Kidney epithelial cell (primary cell): ENCODE measurements at places on chromosomes 12 and 14. TPM values are rescaled to one million over a fixed set of nuclear protein-coding genes. Genes with fewer than 3 reads are reported as not detected.

DNA sequence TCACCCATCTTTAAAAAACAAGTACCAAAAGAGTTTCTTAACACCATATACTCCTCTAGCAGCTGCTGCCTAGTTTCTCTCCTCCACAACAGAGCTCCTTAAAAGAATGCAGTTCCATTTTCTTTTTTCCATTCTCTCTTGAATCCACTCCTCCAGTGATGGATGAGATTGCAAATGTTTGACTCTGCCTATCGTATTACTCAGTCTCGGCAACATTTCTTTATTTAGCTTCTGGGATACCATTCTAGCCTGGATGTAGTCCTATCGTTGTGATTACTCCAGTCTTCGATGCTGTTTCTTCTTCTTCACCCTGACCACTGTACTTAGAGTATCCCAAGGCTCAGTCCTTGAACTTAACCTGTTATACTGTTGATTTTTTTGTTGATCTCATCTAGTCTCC, 30.8 kb downstream of the CAND1 start:
- DNase-seq: no peak

- DNase-seq: no peak
Measured at GRCh38 chr14:53306267-53306721, 153.2 kb upstream of the DDHD1 start.

- DNase-seq: no peak
Measured at GRCh38 chr12:9221483-9221882, 13.3 kb upstream of the PZP start.

DNA sequence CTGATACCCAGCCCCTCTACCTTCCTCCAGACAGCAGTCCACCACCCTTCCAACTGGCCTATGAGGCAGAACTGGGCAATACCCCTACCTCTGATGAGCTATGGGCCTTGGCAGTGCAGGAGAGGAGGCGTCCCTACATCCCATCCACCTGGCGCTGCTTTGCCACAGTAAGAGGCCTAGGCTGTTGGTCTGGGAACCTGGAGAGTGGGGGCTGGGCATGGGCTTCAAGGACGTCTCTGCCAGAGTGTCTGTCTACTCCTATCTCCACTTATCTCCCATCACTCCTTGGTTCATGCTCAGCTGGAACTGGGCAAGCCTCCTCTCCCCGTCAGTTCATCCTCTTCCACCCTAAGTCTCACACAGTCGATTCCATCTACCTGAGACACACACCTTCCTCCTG, 6.5 kb downstream of the AMHR2 start:
- no peak for DNase-seq

- no peak for DNase-seq
Measured at GRCh38 chr14:78245238-78245637, 75.1 kb downstream of the NRXN3 start.

DNA sequence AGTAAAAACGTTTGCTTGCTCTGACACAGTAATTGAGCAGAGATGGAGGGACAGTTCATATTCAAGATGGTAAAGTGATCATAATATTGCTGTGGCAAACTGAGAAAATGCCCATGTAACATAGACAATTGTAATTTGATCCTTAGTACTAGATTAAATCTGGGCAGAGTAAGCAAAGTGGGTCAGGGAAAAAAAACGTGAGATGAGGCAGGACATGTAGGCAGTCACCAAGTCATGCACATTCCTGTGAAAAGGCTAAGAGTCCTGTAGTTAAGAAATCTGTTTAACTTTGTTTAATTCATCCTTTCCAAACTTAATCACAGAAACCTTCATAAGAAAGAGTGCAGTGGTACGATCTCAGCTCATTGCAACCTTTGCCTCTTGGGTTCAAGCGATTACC, 16.1 kb downstream of the BTBD7 start:
- no peak for DNase-seq

DNA sequence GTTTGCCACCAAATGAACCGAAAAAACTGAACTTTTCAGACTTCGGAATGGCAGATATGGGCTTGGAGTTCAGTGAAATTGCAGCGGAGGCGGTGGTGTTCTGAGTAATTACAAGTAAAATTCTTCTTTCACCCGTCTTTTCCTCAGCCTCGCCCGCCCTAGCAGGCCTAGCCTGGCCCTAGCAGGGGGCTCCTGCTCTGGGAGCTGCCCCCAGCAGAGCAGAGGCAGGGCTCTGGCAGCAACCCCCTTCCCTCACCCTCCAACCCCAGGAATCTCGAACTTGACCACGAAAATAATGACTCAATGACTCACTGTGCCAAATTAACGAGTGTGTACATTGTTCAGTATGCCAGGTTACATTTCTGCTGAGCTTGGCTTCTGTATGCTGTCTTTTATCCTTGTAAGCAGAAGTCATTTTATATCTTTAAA, 1.1 kb downstream of the PAPLN start:
- peak; percentile 67 for DNase-seq

The NOVA1 gene
- total RNA-seq: 1.4 and 1.7 TPM in 2 replicates

The DCN gene
- 2.9 and 3.1 TPM in 2 replicates for total RNA-seq

The OR4E2 gene
- total RNA-seq: not detected in 2 replicates
